ENCODE measurements at places on chromosomes 3 and 15.

- peak; percentile 63 for DNase-seq
Observed at GRCh38 chr3:125437631-125438435, 62.7 kb upstream of the ZNF148 start.

GRCh38 chr15:49669288-49669687 is 48.4 kb downstream of the DTWD1 start:
- DNase-seq = no peak

GRCh38 chr3:173397161-173398110 is at the start of gene NLGN1:
Gene NLGN1 (plus strand): TSS chr3:173397744.
- no peak for DNase-seq

DNA sequence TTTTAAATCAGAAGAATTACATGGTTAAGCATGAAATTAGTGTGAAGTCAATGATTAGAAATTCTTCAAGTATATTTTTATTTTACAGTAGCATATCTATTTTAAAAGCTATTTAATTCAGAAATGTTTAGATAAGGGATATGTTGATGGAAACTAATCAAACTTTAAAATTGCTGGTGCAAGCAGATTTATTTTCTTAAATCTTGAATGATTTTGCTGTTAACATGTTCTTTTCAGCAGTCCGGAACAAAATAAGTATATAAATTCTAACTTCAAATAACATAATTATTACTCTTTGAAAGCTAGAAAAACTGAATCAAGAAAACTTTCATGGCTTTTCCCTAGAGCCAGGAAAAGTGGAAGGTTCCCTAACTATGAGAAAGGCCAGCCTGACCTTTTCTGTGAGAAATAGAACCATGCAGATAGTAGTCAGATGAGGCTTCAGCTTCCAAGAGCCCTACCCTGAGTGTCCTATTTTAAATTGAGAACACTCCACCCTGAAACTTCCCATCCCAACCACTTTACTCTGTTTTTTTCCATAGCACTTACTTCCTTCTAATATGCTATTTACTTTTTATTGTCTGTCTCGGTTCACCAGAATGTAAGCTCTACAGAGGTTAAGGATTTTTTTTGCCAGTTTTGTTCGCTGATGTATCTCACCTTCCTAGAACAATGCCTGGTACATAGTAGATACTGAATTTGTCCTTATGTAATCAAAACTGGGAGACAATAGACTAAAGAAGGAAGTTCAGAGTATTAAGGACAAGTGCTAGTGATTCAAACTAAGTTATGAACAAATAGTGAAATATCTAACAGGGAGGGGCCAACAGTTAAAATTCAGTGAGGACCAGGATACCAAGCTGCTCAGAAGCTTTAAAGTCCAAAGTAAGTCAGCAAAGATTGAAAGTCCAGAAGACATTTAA is 66.8 kb downstream of the CD200R1L start:
- no peak for DNase-seq

DNA sequence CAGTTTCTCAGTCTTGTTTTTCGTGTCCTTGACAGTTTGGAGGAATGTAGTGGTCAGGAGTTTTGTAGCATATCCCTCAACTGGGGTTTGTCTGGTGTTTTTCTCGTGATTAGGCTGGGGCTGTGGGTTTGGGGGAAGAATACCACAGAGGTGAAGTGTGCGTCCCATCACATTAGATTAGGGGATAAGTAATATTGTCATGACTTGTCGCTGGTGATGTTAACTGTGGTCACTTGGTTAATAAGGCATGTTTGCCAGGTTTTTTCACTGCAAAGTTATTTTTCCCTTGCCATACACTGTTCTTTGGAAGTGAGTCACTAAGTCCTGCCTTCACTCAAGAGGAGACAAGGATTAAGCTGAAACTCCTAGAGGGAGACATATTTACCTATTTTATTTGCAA is 39.1 kb downstream of the PAK2 start:
- no peak for DNase-seq

DNA sequence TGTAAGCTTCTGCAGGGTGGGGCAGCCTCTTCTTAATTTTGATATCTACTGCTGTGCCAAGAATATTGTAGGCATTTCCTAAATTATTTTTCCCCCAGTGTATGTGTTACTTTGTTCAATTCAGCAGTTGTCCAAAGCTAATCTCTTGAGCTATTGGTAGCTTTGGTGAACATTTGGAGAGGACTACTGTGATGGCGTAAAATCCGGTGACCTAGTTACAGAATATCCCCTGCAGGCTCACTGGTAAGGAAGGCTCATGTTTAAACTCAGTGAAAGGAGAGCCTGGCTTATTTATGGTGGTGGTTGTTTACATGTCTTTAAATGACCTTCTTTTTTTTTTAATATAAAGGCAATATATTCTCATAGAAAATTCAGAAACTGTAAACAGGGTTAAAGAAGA is 105.6 kb downstream of the LPP start:
- no peak for DNase-seq

GRCh38 chr3:15050405-15051092 is 14.6 kb downstream of the MRPS25 start:
- no peak for DNase-seq

- DNase-seq = no peak
Observed at GRCh38 chr15:99090938-99091337, 13.9 kb upstream of the SYNM start.

- DNase-seq = no peak
Observed at GRCh38 chr3:185409957-185410356, 47.0 kb downstream of the MAP3K13 start.

DNA sequence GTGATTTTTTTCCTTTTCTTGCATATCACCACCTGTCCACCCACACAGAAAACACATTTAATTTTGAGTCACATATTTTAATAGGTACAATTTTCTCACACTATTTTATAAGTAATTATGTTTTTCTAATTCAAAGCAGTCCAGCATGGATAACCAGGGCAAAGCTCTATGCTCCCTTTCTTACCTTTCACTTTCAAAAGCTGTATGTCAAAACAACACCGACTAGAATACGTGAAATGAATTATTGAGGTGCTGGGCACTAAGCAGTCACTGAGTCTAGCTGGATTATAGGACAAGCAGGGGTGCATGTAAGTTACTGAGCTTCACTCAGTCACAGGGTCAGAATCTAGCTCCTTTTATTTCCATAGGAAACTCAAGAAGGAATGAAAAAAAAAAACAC is 60.6 kb downstream of the LSAMP start:
- no peak for DNase-seq

DNA sequence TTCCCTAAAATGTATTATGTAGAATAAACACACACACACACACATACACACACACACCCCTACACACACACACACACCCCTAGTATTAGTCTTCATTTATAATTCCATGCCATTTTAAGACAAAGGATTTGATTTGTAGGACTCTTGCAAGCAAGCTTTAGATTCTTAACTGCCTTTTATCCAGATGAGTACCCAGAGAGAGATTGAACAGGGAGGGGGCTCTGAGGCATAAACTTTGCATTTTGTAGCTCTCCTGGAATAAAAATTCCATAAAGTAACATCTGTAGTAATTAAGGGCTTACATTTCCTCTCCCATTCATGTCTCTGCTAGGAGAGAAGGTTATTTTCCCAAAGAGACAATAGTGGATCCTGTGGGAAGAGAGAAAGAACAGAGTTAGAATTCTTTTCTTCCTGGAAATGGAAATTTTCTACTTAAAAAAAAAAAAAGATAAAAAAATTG is 479.4 kb downstream of the RBMS3 start:
- DNase-seq = no peak

- DNase-seq = no peak
Observed at GRCh38 chr3:194003114-194004057, 132.6 kb upstream of the HES1 start.

GRCh38 chr3:23254835-23255234 is 51.7 kb downstream of the UBE2E2 start:
- DNase-seq = no peak

DNA sequence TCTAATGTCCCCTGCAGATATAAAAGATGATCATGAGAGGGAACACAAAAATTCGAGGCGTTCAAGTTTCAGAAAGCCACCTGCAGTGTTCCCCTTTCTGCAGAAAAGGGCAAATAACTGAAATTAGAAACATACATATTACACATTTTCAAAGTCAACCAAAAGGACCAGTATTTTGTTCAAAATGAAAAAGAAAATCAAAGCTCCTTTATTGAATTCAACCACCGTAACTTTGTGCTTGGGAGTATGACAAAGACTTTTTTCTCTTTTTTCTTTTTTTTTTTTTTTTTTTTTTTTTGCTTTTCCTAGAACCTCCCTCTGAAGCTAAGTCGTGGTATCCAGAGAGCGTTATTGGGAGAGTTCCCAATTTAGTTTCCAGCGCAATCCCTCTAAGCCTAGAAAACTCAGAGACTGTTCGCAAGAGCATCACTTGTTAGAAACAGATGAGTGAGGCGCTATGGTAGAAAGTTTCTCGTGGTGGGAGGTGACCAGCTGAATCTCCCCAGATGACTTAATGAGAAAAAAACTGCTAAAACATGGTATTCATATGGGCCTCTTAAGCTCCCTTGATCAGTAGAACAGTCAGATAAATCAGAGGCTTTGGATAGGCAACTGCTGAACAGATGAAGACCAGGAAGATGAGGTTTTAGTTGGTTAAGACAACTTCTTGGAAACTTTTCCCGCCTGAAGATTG is 77.4 kb downstream of the MB21D2 start:
- no peak for DNase-seq

- no peak for DNase-seq
Observed at GRCh38 chr3:124859025-124859424, 28.1 kb downstream of the ITGB5 start.

DNA sequence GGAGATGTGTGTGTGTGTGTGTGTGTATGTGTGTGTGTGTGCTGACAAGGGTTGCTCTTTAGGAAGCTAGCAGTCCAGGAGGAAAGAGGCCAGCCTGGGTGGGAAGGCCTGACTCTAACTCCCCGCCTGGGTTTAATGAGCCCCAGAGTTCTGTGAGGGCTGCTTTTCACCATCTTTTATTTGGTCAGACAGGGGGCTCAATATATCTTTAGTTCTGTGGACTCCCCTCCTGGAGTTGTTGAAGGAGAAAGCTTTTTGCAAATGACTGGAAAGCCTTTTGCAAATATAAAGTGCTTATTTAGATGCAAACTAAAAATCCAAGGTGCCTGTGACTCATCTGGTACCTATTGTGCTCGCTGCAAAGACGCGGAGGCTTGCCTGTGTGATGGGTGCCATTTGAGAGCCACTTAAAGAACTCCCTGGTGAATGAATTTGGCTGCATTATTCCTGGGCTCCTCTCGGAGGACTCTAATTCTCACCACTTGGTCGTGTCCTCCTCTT is 24.5 kb downstream of the DRD3 start:
- DNase-seq = no peak

DNA sequence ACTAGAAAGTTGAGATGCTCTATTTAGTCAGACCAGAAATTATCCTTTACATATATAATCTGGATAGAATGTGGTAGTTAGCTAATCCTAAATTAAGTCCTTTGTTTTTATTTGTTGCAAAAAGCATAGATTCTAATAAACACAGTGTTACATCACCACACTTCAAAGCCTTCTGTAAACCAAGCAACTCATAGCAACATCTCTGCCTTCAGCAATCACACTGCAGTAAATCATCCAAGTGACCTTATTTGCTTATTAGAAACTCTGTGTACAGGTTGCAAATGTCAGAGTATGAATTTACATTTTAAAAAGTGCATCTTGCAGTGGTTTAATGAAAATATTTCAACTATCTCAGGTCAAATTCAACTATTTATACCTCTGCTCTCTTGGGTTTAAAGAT is 242.5 kb downstream of the GBE1 start:
- no peak for DNase-seq

DNA sequence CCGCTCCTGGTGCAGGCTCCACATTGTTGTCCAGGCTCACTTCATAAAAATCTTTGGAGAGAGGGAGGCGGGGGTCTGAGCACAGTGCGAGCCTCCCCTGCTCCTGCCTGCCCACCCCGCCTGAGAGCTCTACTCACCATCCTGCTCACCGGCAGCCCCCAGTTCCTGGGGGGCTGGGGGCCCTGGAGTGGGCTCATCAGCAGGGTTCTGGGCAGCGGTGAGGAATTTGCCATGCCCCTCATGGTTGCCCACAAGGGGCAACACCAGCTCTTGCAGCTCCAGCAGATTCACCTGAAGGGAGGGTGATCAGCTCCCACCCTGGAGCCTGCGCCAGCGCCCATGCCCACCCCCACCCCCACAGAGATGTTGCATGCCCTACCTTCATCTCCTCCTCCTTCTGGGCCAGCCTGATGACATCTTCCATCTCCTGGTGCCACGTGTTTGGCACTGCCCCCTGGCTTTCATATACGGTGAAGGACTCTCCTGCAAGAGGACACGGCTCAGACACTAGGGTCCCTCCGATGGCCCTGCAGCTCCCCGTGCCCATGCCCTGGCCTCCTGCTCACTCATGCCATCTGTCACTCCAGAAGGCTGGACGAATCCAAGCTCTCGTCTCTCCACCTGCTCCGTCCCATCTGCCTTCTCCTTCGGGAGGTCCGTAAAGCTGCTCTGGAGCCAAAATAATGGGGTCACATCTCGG is 162.1 kb downstream of the TBC1D2B start:
- DNase-seq = no peak

DNA sequence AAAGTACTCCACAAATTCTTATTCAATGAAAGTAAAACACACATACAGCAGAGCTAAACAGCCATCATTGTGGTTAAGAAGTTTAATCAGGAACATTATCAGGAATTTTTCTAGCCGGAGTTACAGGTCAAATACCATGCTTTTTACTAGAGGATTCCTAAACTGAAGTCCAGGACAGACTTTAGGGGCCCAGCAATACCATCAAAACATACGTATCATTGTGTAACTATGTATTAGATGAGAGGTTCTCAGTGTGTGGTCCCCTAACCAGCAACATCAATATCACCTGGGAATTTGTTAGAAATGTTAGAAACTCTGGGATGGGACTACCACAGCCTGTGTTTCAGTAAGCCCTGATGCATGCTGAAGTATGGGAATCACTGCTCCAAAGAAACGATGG is 404.2 kb upstream of the IL12A start:
- DNase-seq = no peak

DNA sequence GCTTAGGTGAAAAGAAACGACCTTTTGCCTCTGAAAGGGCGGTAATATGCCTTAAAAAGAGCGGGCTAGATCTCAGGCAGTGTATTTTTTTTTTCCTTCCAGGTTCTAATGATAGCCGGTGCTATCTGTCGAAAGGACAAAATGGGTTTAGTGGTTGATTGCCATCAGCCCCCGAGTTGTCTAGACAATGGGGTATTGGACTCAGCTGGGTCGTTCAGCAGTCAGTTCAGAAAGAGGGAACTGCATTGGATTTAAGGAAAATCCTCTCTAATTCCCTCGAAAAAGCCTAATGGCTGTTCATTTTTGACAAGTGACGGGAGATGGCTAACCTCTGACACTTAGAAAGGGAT is 728 bp downstream of the EIF2B5 start:
- DNase-seq = no peak

- DNase-seq = no peak
Observed at GRCh38 chr3:111850537-111850936, 8.5 kb upstream of the PHLDB2 start.

All from activated T-cell treated with anti-CD3 and anti-CD28 coated beads, Interleukin-2, amount 50 U/mL, for 4 hours (primary cell).